ENCODE measurements at places on chromosomes 3 and 15.

DNA sequence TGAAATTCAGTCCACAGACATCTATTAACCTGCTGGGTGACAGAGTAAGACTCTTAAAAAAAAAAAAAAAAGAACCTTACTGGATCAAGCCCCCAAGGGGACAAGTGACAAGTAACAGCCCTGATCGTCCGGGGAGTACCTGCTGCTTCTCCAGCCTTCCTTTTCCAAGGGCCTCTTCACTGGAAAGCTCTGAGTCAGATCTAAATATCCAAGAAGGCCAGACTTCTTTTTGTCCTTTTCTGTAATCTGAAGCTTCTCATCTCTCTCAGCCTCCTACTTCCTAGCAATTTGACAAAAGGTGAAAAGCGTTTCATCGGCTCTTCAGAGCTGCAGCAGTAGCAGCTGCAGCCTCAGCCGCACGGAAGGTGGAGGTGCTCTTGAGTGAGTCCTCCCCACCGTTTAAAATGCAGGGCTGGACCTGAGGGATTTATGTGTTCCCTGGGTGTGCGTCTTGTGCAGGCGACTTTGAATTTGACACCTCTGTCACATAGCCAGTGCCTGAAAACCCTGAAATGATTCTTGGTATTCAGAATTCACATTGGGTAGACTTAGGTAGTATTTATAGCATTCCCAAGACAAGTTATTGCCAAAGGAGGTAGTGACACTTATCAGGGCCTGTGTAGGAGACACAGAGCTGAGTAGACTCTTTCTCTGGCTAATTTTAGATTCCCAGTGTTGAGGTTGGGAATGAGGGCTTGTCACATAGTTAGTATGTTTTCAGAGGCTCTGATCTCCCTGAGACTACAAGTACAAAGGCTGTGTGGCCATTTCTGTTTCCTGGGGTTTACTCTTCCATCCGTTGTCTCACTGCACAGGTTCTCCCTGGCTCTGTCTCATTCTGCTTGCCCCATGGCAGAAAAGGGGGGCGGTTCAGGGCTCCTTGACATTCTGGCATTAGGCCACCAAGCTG, 291.2 kb upstream of the C2CD4B start:
- no peak for DNase-seq

DNA sequence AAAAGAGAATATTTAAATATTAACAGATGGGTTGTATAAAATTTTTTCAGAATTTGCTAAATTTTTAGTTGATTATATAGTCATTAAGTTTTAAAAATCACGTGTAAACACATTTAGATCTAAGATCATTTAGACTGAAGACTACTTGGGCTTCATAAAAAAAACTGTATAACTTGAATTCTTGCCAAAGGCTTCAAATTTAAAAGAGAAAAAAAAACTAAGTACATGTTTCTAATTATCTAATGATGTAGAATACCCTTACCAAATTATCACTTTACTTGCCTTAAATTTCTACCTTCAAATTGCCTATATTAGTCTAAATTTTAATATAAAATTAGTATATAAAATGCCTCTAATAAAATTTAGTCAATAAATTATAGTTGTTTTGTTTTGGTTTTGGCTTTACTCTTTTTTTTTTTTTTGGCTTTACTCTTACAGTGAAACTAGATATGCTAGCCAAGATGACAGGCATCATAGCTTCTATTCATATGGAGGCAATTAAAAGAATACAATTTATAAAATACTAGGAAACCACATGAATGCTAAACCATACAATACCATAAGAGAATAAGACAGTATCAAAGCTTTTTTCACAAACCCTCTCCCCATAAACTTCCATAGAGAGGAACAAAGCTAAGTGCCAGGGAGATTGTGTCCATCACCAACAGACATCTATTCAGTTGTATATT, 183.1 kb upstream of the KCNMB2 start:
- DNase-seq: no peak

DNA sequence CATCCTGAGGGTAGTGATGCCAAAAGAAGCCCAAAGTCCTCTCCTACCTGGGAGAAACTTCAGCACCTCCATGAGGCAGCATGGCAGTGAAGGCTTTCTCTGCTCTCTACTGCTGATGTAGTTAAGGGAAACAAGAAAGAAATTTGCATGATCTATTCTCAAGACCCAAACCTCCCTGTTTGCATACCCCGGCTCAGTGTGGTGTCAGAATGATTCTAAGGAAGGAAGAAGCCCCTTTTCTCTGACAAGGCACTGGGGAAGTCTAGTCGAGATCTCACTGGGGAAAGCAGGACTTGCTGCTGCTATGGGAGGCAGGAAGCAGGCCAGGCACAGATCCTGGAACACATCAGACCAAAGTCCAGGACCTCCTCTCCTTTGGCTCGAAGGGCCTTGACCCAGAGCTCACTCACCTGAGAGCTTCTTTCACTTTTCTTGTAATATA, 89.4 kb upstream of the ICE2 start:
- no peak for DNase-seq

DNA sequence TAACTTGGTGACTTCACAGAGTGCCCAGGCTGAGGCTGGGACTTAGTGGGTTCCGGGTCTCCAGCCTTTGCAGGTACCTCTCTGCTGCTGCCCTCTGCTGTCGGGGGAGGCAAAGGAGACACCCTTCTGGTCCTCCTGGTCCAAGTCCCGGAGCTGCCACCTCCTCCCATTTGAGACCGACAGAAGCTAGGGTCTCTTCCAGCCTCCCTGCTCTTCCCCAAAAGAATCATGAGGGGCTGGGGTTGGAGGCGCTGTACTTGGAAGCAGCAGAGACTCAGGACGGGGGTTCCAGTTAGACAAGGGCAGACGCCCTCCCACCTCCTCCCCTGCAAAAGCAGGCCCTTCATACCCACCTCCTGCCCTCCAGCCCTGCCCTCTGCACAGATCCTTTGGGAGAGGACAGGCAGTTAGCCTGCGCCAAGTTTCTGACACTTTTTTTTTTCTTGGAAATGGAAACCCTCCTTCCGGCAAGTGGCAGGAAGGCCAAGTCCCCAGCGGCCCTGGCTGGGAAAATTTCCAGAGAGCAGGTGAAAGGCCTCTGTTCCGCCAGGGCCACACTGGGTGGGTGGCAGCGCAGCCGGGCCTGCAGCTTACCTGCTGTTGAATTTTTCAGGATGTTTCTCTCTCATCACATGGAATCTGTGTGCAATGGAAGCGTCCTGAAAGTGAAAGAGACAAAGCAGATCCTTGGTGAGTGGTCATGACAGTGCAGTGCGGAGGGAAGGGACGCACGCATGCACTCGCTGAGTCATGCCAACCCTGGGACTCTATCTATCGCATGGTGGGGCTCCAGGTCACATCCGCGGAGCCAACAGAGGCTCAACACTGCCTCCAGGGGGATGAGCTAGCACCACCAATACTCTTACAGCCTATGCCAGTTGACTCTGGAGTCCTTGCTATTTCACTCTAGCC, 119.9 kb downstream of the DGKG start:
- peak; percentile 35 for DNase-seq

DNA sequence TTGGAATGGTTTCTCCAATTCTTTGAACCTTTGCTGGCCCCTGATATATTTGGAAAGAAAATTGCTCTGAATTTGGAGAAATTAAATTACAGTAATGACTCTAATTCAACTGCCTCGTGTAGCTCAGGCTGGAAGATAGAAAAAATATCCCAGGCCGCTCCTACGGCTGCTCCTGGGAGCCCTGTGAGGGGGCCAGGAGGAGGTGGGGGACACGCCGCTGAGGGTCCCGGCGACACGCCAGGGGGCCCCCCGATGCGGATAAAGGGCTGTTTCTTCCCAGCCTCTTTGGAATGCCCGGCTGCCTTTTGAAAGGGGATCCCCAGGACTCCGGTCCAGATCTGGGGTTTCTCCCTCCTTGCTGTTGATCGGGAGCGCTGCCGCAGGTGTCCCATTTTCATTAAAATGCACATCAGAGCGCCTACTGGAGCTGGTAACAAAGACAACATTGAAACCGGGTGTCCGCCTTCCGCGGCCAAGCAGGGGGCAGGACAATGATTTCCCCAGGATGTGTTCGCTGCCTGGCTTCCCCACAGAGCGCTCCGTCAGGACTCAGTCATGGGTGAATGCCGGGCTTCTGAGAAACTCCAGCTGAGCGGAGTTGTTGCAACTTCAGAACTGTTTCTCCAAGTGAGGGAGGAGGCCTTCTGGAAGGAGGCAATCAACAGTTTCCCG, 200.1 kb upstream of the KBTBD8 start:
- DNase-seq: no peak

DNA sequence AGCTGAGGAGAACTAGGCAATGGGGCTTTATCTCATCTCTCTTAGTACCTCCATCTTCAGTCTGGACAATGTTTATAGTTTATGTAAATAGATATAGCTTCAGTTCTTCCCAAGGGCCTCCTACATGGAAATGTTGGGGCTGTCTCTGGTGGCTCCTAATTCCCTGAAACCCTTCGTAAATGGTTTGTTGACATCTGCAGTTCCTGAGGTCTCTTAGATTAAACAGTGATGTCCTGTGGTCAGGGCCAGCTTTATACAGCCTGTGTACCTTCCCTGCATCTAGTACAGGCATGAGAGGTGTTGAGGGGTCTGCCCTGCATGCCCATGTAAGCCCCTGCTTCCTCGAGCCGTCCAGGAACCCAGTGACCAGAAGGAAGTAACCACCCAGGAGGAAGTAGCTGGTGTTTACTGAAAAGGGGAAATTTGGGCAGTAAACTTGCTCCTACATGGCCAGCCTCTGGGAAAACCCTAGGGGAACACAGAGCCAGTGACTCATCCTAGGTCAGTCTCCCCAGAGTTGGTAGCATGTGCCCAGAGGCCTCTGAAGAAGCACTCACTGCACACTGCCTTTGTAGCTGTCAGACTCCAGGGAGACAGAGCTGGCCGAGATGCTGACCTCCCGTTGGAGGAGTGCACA, 4.7 kb upstream of the TBC1D2B start:
- no peak for DNase-seq

- DNase-seq: no peak
Measured at GRCh38 chr3:14728113-14728512, 53.2 kb downstream of the C3orf20 start.

GRCh38 chr15:65342493-65342892, 35.3 kb downstream of the IGDCC3 start:
- DNase-seq: no peak

DNA sequence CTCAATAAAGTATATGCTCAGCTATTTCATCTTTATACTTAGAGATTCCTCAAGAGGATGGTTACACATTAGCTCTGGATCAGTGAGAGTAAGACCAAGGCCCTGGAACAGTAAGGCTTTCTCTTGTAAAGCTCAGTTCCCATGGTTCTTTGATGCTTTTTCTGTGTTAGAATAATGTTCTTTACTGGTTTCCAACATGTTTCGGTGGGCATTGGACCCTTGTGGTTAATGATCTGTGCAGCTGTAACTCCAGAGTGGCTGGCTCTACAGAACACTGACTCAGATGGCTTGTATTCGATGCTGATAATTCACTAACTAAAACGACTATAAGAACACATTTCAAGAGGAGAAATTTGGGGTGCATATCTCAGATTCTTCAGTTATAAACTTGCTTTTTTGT, 114.7 kb downstream of the AKAP13 start:
- DNase-seq: no peak

- DNase-seq: no peak
Measured at GRCh38 chr3:172836390-172836997, 86.0 kb downstream of the ECT2 start.

- no peak for DNase-seq
Measured at GRCh38 chr15:91925794-91926193, 72.3 kb downstream of the SLCO3A1 start.

- no peak for DNase-seq
Measured at GRCh38 chr3:149977386-149977785, 6.7 kb upstream of the PFN2 start.

DNA sequence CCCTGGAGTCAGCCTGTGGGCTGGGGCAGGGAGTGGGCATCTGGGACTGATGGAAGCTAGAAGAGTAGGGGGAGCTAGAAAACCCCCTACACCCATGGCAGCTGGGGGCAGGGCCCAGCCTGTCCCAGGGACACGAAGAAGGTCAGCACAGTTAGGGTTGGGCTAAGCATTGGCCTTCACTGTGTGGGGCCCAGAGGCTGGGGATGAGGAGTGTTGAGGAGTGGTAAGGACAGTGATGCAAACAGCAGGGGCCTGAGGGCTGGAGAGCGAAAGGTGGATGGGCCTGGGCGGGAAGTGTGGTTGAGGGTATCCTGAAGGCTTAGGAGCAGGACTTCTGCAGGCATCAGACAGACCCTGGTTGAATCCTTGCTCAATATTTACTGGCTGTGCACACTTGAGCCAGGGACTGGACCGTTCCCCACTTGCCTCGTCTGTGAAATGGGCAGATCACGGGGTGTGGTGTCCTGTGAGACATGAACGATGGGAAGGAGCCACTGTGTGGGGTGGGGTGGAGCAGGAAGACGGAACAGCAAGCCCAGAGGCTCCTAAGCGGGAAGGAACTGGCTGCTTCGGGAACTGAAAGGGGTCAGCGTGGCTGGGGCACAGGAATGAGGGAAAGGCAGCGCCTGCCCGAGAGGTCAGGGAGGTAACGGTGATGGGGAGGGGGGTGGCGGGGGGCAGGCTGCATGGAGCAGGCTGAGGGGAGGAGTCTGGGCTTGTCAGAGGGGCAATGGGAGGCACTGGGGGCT, 7.3 kb downstream of the PRKCD start:
- DNase-seq: no peak

- DNase-seq: no peak
Measured at GRCh38 chr3:105823149-105823867, 45.5 kb downstream of the CBLB start.

- DNase-seq: no peak
Measured at GRCh38 chr3:16055606-16056211, 118.8 kb upstream of the GALNT15 start.

DNA sequence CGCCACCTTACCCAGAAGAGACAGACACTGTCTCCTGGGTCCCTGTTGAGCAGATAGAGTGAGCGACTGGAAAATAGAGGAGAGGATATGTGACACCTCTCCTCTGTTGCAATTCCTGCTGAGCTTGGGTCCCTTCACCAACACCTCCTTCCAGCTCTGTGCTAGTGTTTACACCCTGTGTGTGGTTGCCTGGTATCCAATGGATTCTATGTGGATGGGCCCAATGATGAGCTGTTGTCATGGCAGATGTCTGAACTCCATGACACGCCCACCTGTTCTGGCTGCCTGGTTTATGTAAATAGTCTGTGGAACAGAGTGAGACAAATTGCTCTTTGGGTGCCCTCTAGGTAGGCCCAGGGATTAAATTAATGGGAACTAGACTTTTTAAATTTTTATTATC, 23.7 kb downstream of the RBM5 start:
- no peak for DNase-seq

DNA sequence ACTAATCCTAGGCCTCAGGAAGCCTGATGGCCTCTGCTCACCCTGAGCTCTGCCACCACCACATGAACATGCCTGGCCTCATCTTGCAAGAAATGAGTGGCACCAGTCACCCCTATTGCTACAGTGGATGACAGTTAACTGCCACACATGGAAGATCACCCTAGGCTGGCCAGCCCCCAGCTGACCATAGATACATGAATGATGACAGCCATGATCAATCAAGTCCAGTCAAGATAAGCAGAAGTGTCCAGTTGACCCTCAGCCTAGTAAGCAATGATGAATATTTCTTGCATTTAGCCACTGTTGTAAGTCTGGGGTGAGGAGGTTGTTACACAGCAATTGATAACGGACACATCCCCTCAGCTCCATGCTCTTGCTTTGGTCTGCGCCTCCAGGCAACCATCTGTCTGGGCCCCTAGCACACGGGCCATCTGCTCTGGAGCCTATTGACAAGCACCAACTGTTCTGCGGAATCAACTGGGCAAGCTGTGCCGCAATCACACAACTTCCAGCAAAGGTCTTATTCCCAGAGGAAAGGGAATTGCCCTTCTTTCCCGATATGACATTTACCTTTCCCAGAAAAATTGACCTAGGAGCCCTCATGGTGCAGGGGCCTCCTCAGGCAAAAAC, 2.2 kb upstream of the LYZL4 start:
- DNase-seq: no peak

- no peak for DNase-seq
Measured at GRCh38 chr3:41234823-41235721, 35.8 kb downstream of the CTNNB1 start.

Measured in activated T-helper 2 cell treated with anti-CD3 and anti-CD28 coated beads, Interferon-gamma antibody, Interleukin-2, Interleukin-4, amounts not matched to agents 10 μg/mL and 5 μg/mL and 100 μg/mL, durations not matched to agents 14 hours and 24 hours and 36 hours (primary cell).